ENCODE measurements at places on chromosomes 7 and 10.

DNA sequence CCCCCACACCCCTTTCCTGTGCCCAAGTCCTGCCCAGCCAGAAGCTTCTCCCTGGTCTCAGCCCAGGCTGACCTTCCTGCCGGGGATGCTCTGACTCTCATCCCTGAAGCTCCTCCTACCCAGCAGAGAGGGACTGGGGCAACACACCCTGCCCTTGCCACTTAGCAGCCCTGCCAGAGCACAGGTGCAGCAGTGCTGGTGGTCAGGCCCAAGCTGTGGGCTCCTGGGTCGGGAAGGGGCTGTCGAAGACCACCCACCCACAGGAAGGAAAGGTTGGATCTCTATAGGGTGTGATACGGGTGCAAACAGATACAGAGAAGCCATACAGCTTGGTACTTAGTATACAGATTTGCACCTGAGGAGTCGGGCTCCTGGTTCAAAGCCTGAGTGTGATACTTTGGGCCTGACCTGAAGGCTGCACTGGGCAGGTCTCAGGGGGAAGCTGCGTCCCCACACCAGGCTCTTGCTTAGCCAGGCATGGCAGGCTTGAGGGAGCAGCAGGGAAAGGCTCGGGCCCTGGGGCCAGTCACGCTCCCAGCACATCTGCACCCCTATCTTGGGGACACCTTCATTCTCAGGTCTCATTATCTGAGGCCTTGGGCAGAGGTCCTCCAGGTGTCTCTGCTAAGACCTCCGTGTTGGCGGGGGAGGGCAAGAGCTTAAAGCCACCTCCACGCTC is 47.3 kb downstream of the TCERG1L start:
- no peak for DNase-seq

DNA sequence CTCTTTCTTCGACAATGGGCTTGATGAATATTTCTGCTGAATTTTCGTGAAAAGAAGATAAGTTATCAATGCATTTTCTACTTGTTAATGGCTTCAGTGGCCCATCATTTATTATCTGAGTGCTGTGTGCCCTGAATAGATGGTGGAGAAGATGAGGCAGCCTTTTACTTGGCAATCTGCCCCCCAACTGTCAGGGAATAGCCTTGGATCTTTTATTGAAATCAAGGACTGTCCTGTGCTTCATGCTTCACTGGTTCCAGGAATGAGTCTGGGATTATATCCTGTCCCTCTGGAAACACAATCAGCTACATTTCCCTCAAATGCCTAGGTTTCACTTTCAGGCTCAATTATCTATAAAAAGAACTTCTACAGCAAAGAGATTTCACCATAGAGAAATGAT is 75.9 kb upstream of the NXPH1 start:
- no peak for DNase-seq

- no peak for DNase-seq
These were observed 6.1 kb upstream of the CYP26C1 start for GRCh38 chr10:93054486-93054885.

GRCh38 chr10:110360857-110361474 is 56.2 kb upstream of the SMNDC1 start:
- DNase-seq: peak; percentile 30

DNA sequence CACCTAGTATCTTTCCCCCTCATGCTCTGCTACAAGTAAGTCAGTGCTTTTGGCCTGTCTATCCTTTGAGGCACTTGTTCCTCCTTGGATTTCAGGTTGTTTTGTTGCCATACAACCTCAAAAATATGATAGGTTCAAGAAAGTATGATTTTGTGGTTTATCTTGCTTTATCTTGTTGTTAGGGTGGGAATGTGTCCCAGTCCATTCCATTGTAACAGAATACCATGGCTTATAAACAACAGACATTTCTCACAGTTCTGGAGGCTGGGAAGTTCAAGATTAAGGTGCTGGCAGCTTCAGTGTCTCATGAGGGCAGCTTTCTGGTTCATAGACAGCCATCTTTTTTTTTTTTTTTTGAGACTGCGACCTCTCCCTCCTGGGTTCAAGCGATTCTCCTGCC is 72.1 kb downstream of the TMEM270 start:
- no peak for DNase-seq

Data from RKO (cell line).